ENCODE measurements at places on chromosomes 16 and 17.

DNA sequence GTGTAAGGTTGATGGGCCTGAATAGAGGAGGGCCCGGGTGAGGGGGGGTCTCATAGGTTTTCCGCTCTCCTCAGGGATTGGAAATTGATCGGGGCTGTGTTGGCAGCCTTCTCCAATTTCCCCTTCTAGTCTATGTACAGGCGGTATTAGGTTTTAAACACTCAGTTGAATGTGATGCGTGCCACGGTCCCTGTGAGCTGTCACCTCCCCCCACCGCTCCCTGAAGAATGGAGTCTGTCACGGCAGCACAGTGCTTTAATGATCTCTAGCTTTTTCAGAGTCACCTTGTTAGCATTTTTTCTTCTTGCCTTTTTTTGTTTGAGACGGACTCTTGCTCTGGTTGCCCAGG, 800 bp downstream of the COX4I1 start:
- peak; percentile 15 for DNase-seq

DNA sequence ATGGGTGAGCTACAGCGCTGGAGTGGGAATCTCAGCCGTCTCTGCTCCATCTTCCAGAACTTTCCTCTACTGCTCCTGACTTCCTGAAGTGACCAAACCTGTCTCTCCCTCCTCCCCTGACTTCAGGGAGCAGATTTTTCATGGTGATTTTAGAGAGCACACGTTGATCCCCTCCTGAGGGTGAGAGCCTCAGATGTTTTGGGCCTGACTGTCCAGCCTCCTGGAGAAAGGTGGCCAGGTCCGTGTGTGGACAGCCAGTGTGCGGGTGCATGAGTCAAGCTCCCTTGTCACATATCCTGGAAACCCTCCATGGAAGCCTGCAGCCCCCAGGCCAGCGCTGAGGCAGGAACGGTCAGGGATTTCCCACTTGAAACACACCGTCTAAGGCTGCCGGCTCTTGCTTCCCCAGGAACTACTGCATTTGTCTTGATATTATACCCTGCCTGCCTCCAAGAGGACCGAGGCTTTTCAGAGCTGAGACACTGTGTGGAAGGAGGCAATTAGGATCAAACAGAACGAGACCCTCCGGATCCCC, 143.1 kb downstream of the CMIP start:
- DNase-seq: no peak

GRCh38 chr17:73363442-73364154, 51.8 kb upstream of the CDC42EP4 start:
- DNase-seq: no peak

DNA sequence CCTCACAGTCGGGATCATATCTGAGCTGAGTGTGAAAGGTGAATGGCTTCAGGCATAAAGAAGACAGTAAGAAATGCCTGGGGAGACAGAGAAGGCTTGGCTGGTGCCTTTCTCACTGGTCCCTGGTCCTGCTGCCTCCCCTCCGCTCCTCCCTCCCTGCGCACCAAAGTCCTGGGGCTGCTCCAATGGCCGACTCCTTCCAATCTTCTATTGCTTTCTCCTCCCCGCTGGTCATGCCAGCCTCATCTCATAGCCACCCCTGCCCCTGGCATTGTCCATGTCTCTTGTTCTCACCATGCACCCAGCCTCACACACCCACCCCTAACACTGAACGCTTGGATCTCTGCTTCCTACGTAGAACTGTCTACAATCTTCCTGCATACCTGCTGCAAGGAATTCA, 18.0 kb downstream of the TLE7 start:
- no peak for DNase-seq

GRCh38 chr17:5565808-5566207, 18.5 kb downstream of the NLRP1 start:
- no peak for DNase-seq

- DNase-seq: no peak
These were observed 908 bp downstream of the CALB2 start for GRCh38 chr16:71359431-71359830.

GRCh38 chr17:75831032-75831571, 13.1 kb downstream of the UNC13D start:
- DNase-seq: no peak

GRCh38 chr16:28478506-28479180, 6.5 kb upstream of the NPIPB7 start:
- no peak for DNase-seq

- peak; percentile 39 for DNase-seq
These were observed 7.3 kb downstream of the NT5C start for GRCh38 chr17:75124041-75124818.

DNA sequence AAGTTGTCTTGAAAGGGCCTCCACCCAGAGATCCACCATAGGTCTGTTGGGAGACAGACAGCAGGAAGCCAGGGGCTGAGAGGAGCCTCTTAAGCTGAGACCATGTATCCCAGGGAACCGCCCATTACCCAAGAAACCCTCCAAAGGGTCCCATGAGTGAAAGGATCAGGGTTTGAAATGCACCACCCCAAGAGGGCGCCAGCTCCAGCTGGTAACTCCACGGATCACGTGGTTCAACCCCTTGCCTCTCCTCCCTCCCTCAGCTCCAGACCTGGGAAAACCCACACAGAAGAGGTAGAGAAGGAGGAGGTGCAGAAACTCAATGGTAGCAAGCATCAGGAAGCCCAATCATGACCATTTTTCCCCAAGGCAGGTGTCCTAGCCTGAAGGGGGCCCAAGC, 148.7 kb downstream of the AIPL1 start:
- no peak for DNase-seq

- DNase-seq: no peak
These were observed 236.7 kb upstream of the CIBAR2 start for GRCh38 chr16:85348911-85349334.

- no peak for DNase-seq
These were observed 2.2 kb downstream of the NUBP1 start for GRCh38 chr16:10745841-10746240.

- DNase-seq: peak; percentile 74
These were observed 40.2 kb upstream of the PLCG2 start for GRCh38 chr16:81738783-81739496.

- DNase-seq: no peak
These were observed 765 bp downstream of the KRT19 start for GRCh38 chr17:41527063-41528023.

- no peak for DNase-seq
These were observed 151.7 kb downstream of the CPPED1 start for GRCh38 chr16:12651765-12652512.

GRCh38 chr16:28491230-28491969, 474 bp downstream of the CLN3 start:
- DNase-seq: no peak

GRCh38 chr16:84941921-84942320, 69.4 kb downstream of the ZDHHC7 start:
- DNase-seq: no peak

GRCh38 chr16:21626659-21627277, 25.6 kb downstream of the IGSF6 start:
- DNase-seq: peak; percentile 49

DNA sequence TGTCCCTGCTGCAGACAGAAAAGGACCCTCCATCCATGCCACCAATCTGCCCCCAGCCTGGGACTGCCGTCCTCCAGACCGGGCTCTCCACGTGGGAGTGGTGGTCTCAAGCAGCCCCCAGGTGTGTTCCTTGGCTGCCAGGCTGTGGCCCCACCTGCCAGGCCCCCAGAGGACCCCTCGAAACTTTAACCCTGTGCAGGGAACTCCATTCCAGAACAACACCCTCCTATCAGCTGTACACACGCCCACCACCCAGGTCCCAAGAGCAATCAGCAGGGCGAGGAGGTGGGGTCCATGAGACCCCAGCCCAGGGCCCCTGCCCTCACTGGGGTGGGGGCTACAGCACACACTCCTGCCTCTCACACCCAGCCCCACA, 1.4 kb downstream of the PYCR1 start:
- DNase-seq: no peak

Data from CD4-positive, alpha-beta T cell treated with Interferon alpha-2 for 1 hour (primary cell).